ENCODE measurements at places on chromosomes 13 and 19.

GRCh38 chr13:75693227-75693626, 57.1 kb downstream of the LMO7 start:
- DNase-seq = no peak

DNA sequence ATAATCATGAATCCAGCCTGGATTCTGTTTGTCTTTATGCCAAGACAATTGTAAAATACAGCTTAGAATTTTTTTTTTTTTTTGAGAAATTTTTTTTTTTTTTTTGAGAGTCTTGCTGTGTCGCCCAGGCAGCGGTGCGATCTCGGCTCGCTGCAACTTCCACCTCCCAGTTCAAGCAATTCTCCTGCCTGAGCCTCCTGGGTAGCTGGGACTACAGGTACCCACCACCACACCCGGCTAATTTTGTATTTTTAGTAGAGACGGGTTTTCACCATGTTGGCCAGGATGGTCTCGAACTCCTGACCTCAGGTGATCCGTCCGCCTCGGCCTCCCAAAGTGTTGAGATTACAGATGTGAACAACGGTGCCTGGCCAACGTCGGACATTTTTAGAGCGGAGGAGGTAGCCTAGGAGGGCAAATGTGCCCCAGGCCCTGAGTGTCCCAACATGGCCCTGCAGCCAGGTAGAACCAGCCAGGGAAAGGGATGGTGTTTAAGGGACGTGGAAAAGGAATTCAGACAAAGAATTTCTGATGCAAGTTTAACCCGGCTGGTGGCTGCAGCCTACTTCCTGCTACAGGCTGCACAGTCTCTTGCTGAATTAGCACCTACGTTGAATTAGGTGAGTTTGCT, 89.8 kb downstream of the GNG7 start:
- no peak for DNase-seq

GRCh38 chr13:32582991-32583390, 3.3 kb upstream of the PDS5B start:
- no peak for DNase-seq

- DNase-seq = no peak
Observed at GRCh38 chr13:28849441-28849840, 29.3 kb downstream of the MTUS2 start.

GRCh38 chr19:6288737-6289136, 9.0 kb upstream of the MLLT1 start:
- DNase-seq = no peak

DNA sequence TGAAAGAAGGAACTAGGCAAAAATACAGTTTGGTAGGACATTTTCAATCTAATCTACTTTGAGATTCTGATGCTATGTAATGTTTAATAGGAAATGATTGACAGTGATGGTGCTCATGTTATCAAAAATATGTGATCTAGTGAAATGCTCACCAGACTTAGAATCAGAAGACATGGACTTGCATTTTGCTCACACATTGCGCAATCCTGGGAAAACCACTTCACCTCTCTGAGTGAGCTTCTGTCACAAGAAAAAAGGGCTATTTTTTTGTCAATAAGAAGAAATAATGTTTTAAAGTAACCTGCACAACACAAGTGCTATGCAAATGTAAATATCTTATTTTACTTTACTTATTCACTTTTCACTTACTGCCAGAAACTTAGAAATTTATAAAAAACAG, 380.9 kb upstream of the HTR2A start:
- no peak for DNase-seq

- DNase-seq = no peak
Observed at GRCh38 chr19:1622541-1622940, 17.3 kb upstream of the UQCR11 start.

DNA sequence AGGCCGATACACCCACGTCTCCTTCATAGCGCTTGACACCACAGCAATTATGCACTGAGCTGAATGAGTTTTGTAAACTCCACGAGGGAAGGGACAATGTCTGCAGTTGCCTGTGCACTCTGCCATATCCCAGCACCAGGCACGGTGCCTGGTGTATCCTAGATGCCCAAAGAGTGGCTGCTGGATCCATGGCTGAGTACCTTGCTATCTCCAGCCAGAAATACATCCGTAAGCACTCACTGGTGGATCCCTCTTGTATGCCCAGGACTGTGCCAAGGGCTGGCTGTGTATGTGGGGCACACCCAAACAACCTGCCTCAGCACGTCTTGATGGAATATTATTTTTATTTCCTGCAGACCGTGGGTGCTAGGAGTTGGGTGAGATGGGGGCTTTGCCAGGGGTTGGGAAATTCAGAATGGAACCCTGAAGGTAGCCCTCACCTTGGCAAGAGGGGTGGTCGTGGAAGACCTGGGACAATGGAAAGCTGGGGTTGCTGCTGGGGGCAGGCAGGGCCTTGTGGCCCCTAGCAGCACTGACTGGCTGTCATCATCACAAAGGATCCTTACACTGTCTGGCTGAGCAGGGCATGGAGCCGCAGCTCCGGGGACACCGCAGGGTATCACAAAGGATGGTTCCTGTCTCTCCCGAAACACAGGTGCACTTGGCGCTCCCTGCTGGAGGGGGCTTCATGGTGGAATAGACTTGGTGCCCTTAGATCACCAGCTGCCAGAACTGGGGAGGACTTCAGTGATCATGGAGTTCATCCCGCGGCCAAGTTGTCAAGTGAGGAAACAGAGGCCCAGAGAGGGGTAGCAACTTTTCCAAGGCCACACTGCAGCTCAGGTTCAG, 131.3 kb downstream of the URI1 start:
- no peak for DNase-seq

DNA sequence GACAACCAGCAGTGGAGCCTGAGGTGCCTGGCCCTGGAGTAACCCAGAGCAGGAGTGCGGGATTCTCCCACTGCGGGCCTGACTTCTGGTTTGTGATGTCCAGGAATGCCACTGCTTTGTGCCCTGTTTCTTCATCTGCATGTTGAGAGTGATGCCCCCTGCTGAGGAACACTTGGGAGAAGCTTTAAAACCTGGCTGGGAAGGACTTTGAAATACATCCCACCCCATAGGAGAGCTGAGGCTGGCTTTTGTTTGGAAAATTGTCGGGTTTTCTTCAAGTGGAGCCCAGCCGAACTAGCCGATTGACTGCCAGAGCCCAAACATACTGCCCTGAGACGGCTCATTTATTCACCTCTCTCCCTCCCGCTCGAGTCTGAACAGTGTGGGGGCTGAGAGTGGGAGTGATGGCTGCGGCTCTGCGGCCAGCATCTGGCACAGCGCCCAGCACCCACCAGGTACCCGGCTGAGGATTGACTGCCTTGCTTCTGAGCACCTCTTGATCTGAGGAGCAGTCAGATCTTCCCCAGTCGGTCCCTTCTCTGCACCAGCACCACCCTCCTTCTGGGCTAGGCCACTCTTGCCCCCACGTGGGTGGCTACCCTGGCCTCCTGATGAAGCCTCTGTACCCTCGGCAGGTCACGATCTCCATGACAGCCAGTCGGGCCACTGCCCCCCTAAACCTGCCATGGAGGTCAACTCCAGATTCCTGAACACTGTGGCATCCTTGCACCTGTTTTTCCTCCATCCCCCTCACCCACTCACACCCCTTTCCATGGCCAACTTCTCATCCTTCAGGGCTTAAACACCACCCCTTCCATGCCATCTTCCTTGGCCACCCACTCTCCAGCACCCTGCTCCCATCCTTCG, 148.9 kb downstream of the SIPA1L3 start:
- no peak for DNase-seq

- no peak for DNase-seq
Observed at GRCh38 chr19:19191768-19192077, 229 bp downstream of the BORCS8 start.

GRCh38 chr19:38078302-38078930, 145.6 kb downstream of the DPF1 start:
- no peak for DNase-seq

GRCh38 chr19:11563532-11563931, 4.5 kb upstream of the ELOF1 start:
- DNase-seq = no peak

DNA sequence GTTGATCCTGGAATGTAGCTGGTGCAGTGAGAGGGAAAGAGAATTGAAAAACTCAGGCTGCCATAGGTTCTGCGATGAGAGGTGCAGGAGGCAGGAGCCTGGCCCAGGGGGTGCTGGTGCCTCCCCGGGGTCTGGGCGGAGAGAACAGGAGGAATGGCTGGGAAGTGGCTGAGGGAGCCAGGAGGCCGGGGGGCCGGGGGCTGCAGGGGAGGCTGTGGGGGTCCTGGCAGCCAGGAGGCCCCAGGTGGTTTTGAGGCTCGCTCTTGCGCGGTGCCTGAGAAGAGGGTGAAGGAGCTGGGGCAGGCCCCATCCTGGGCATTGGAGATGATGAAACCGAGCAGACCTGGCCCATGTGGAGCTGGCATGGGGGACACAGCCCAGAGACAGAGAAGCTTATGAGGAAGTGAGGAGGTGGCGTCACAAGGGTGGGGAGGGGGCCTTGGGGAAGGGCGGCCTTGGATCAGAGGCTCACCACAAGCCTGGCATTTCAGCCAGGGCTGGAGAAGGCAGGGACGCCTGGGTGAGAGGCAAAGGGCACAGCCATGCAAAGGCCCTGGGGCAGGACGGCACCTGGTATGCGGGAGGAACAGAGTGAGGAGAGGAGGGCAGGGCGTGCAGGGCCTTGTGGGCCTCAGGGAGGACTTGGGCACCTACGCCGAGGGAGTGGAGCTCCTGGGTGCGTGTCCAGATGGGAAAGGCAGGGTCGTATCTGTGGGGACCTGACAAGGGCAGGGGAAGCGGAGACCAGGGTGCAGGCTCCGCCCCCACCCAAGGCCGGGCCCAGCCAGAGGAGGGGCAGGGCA, 1.3 kb upstream of the TEKTIP1 start:
- DNase-seq = no peak

- no peak for DNase-seq
Observed at GRCh38 chr19:31140717-31141116, 208.5 kb downstream of the TSHZ3 start.

DNA sequence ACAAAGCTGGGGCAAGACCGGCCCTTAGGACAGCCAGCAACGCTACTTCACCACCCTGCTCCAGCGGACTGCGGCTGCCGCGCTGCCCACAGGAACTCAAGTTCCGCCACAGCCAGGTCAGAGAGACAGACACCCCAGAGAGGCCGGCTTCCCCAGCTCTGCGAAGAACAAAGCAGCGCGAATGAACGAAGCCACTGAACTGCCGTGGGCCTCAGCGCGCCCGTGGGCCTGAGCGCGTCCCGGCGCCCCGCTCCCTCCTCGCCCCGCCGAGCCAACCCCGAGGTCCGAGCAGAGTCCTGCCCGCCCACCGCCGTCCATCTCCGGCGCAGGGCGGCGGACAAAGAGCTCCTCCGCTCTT, 158.4 kb downstream of the RNF17 start:
- no peak for DNase-seq

DNA sequence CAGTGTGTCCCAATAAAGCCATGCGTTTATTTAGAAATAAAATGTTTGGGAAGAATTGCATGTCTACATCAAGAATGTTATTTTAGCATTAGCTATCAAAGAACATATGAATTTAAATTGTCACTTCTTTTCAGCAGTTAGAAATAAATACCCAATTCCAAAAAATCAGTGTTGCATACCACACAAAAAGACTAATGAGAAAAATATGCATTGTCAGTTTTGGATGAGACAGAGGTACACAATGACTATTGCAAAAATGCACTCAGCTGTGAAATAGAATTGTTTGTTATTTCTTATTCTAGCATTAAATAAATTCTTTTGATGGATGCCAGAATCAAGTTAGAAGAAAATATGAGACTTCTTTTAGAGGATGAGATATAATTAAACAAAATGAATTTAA, 833.9 kb downstream of the SLITRK1 start:
- no peak for DNase-seq

DNA sequence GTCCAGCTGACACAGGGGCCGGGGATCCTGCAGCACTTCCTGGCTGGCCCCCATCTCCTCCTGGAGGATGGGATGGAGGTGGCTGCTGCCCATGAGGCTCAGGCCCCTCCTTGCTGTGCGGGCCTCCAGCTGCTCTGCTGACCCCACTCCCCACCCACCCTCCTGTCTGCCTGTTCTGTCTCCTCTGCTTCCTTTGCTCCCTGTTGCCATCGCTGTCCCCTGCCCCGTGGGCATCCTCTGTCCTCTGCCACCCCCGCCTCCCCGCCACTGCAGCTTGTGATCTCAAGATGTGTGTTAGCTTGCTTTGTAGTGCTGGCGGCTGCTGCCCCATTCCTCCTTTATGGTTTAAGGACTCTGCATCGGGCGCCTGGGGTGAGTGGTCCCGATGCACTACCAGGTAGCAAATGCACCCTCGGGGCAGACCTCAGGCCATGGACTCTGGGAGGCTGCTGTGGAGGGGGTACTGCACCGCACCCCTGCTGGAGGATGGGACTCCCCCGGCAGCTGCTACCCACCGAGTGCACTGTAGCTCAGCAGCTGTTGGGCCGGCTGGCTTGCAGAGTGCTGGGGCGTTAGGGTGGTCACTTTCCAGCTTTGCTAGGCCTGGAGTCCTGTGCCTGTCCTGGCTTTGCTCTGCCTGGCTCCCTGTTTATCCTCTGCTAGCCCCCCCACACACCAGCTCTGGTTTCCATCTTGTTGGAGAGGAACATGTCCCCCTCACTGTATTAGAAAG, 15.8 kb upstream of the C19orf33 start:
- DNase-seq = no peak

DNA sequence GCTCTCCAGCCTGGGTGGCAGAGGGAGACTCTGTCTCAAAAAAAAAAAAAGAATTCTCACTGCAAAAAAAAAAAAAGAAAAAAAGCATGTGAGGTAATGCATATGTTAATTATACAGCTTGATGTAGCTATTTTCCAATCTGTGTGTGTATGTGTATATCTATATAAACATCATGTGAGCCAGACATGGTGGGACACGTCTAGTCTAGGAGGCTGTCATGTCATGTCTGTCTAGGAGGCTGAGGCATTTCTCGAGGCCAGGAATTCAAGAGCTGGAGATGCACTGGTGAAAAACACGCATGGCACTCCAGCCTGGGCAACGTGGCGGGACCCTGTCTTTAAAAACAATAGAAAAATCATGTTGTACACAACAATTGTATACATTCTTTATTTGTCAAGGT, 6.9 kb upstream of the SBK3 start:
- DNase-seq = no peak

DNA sequence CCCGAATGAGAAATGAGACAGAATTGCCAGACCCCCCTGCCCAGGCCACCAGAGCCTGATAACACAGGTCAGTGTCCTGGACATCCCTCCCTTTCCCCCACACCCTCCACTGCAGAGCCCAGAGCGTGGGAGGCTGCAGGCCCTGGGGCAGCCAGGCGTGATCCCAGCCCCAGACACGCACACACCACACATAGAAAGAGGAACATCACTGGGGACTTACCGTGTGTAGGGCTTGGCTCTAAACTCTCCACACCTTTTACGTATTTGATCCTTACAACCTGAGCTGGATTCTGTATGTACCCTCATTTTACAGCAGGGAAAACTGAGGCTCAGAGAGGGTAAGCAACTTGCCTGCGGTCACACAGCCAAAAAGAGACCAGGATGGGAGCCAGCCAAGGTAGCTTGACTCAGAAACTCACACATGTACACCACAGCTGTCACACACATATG, 334 bp upstream of the ANGPTL6 start:
- DNase-seq = no peak

DNA sequence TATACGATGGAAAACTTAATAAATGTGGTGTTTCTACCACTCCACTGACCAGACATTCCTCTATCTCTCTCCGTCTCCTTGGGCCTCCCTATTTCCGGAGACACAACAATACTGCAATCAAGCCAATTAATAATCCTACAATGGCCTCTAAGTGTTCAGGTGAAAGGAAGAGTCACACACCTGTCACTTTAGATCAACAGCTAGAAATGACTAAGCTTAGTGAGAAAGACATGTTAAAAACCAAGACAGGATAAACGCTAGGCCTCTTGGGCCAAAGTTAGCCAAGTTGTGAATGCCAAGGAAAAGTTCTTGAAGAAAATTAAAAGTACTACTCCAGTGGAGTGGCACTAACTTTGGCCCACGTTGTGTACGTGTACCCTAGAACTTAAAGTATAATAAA, 22.5 kb downstream of the ZDHHC20 start:
- DNase-seq = no peak

GRCh38 chr13:74892096-74892495, 589.9 kb downstream of the TBC1D4 start:
- DNase-seq = no peak

Measured in putamen (tissue), 1 donor.